ENCODE measurements at places on chromosomes 6 and 20.

- no peak for DNase-seq
Observed at GRCh38 chr20:33769043-33769442, 37.2 kb downstream of the ZNF341 start.

- DNase-seq: no peak
Observed at GRCh38 chr20:37341632-37342031, 4.3 kb upstream of the SRC start.

DNA sequence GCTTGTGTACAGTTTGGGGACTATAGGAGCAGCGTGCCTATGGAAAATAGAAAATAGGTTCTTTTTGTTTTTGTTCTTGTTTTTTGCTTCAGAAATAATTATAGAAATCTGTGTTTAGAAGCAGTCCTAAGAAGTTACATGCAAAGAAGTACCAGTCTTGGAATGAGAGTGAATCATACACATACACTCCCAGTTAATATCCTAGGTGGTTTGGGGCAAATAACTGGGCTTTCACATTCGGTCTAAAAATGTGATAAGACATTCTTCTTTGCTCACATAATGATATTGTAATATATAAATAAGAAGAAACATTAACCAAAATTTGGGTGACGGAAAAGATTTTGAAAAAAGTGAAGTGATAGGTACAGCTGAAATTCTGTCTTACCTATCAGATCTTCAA, 61.0 kb downstream of the ENPP1 start:
- no peak for DNase-seq

- no peak for DNase-seq
Observed at GRCh38 chr6:17867880-17868279, 119.6 kb downstream of the KIF13A start.

- no peak for DNase-seq
Observed at GRCh38 chr20:2708073-2708415, 15.5 kb downstream of the EBF4 start.

GRCh38 chr6:22447249-22448196, 121.8 kb upstream of the HDGFL1 start:
- no peak for DNase-seq

DNA sequence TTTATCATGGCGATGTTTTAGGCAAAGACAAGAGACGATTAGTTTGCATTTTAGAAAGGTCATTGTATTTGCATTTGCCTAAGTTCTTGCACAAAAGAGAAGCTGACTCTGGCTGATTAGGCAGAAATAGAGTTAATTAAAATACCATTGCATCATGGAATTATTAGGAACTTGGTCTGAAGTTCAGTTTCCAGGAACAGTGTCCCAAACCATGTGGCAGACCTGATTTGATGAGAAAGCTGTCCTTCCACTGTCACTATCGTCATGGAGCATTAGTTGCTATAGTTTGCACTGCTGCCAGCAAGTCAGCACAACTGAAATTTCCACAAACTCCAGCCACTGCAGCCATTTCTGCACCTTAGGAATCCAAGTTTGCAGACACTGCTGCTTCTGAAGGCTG, 24.3 kb upstream of the MCUR1 start:
- DNase-seq: no peak

GRCh38 chr6:111205502-111205901, 118.2 kb downstream of the SLC16A10 start:
- no peak for DNase-seq

DNA sequence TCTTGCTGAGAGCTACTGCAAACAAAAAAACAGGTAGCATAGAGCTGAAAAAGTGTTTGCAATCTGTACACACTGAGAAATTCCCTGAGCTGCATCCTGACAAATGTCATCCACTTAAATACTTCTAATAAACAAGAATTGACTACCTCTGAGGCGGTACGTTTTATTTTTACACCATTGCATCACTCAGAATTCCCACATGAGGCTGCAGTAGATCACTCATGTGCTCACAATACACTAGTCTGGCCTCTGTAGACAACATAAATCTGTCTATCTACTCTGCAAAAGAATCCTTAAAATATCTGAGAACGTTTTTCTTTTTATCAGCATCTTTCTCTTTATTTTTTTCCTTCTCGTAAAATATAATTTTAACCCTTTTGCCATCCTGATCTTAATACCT, 661.4 kb downstream of the EPHA7 start:
- DNase-seq: no peak

GRCh38 chr20:22698259-22698842, 114.0 kb upstream of the FOXA2 start:
- no peak for DNase-seq

DNA sequence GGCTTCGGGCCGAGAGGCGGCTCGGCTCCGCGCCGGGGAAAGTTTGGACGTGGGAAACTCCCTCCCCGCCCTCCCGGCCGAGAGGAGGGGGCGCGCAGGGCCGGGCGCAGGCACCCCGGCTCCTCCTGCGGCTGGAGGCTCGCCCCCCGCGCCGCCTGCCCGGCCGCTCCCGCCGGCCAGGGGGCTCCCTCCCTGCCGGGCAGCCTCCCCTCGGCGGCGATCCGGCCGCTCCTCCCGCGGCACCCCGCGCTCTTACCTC, 370 bp downstream of the CDH22 start:
- DNase-seq: no peak
